ENCODE measurements at places on chromosomes 7 and 10.

GRCh38 chr7:74043523-74043951, 15.6 kb downstream of the ELN start:
- DNase-seq, result no peak

DNA sequence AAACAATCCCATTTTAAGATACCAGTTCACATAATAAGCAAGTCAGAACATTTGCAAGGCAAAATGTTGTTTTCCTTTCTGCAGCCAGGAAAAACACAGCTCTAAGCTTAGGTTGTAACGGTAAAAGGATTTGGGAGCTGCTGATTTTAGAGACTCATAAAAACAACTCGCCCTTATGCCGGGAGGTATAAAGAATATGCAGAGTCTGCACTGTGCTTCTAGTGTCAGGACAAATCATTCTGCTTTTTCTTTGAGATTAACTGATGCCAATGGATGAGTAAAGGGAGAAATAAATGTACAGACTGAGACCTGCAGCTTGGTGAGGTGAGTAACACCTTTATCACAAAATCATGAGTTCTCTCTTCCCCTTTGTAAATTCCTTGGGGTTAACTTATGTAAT, 2.0 kb upstream of the SFR1 start:
- DNase-seq, result no peak

DNA sequence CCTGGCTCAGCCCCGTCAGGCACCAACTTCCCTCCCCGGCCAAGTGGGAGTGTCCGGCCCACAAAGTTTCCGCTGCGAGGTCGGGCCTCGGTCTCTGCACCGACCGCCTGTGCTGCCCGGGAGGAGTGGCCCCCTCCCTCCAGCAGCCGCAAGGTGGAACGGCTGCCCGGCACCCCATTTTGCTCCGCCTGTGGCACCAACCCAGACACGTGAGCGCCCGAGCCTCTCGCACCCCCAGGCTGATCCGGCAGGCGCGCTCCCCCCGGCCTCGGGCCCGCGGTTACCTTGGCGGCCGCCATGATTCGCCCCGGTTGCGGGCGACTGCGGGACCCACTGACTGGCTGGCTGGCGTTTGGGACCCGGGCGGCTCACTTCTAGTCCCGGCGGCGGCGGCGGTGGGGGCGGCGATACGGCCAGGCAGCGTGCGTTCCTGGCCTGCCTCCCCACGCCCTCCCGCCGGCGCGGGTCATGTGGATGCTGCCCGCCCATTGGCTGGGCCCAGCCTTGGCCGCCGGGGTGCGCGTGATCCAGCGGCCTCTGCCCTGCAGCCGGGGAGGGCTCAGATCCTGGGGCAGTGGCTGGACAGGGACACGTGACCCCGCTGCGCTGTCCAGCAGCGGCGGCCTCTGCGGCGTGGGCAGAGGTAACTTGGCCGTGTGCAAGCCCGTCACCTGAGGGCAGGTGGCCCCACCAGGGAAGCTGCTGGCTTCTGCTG, at the start of gene SLC25A13:
TSS of gene SLC25A13 (minus strand) at position 441 of the 715 bp plus-strand sequence. CDS start at position 299, 142 bp downstream.
- peak; percentile 78 for DNase-seq

- no peak for DNase-seq
Measured at GRCh38 chr10:16425449-16425848, 11.4 kb upstream of the PTER start.

GRCh38 chr7:100620239-100620638, 7.9 kb downstream of the MOSPD3 start:
- DNase-seq, result no peak

DNA sequence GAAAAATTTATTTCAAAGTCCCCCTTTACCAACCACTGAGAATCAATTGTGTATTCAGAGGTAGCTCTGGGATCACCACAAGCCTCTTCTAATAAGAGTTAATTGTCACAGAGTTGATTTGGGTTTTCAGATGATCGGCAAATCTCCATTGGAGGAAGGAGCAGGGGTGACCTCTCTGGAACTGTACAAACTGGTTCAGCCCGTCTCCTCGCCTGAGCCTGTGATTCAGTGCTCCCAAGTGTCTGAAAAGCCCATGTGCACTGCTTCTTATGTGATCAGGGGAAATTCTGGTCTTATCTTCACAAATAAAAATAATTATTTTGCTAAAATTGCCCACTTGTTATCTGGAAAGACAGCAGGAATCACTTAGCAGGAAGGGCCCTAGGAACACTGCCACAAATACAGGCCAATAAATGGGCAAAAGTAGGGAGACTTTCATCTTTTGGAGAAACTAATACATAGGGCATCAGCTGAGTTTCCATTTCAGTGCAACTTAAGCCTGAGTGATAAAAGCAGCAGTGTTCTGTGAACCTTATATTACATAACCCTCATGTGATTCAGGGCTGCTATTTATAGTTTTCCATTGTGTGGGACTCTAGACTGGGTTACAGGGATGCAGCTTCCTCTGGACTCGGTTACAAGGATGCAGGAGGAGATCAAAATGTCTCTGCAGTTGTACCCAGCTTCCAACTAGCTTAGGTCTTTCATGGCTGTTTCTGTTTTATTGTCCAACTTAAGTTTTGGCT, 32.3 kb downstream of the CDK1 start:
- DNase-seq, result no peak

DNA sequence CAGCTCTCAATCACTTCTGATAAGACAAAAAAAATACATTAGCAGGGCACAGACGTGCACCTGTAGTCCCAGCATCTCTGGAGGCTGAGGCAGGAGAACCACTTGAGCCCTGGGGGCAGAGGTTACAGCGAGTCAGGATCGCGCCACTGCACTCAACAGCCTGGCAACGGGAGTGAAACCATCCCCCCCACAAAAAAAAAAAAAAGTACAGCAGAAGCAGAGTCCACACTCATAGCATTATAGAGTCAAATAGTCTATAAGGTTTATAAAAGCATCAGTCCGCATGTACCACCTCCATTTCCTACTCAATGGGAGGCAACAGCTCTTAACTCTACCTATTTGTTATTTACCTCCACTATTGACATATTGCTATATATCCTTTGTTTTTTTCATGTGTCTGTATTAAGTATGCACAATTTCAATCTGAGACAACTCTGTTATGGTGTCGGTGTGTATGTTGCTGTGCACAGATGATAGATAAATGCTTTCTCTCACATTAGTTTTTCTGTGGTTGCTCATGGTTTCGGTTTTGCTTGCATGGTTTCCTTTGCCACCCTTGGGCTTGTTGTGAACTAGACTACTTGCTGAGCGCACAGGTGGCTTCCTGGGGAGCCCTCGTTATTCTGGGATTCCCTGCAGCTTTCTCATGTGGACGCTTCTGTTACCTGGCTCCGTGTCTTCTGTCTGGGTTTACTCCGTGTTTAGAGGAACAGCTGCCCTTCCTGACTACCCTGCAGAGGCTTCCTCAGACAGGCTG, 40.4 kb downstream of the PROSER2 start:
- no peak for DNase-seq

GRCh38 chr10:76581506-76582256, 1055.9 kb downstream of the KCNMA1 start:
- DNase-seq, result no peak

DNA sequence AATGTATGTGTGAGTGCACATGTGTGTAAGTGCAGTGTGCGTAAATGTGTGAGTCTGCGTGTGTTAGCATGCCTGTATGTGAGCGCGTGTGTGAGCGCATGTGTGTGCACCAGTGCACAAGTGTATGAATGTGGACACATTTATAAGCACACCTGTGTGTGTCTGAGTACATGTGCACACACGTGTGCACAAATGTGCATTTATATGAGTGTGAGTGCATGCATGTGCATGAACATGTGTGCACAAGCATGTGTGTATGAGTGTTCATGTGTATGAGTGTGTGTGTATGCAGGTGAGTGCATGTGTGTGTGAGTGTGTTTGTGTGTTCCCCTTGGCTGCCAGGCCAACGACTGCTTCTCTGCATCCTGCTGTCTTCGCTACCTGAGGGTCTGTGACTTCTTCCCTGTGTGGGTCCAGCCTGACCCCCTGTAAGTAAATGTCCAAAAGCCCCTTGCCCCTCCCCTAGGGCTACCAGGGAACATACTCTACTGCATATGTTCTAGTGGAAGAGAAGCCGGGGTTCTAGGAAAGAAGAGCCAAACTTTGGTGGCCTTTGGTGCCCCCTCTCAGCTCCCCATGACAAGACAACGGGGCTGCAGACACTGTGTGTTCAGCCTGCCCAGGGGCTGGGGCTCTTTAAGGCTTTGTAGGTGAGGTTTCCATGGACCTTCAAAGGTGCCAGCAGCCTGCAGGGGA, 17.0 kb downstream of the GOLGA7B start:
- DNase-seq, result no peak

GRCh38 chr10:86536294-86536861, 14.8 kb upstream of the WAPL start:
- DNase-seq, result no peak

DNA sequence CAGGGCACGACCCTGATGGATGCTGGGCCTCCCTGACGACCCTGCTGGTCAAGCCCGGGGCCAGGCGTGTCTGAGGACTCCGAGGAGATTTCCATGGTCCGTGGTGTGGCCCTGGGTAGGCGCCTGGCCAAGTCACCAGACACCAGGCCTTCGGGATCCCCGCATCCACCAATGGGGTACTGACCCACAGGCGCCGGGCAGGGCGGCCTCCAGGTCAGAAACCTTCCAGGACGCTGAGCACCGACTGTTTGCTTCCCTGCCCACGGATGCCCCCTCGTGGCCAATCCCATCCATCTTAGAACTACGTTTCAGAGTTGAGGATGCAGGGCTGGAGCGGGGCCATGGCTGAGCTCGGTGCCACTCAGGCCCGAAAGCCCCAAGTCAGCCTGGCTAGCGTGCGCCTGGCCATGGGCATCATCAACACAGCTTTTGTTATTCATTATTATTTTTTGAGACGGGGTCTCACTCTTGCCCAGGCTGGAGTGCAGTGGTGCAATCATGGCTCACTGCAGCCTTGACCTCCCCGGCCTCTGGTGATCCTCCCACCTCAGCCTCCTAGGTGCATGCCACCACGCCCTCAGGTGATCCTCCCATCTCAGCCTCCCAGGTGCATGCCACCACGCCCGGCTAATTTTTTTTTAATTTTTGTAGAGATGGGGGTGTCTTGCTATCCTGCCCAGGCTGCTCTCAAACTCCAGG, 7.1 kb upstream of the AMZ1 start:
- DNase-seq, result peak; percentile 82

DNA sequence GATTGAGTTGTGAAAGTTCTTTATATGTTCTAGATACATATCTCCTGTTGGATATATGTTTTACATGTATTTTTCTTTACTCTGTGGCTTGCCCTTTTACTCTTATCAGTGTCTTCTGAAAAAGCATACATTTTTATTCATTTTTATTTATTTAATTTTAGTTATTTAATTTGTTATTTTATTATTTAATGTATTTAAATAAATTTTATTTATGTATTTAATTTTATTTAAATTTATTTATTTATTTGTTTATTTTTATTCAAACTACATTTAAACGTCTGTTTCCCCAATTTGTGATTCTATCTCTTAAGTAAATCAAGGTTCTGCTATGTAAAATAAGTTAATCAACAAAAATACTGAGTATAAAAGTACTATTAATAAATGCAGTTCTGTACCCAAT, 279.1 kb upstream of the AKR1E2 start:
- no peak for DNase-seq

- no peak for DNase-seq
Measured at GRCh38 chr7:25615003-25615402, 386.7 kb upstream of the NPVF start.

GRCh38 chr7:11750191-11750590, 81.8 kb downstream of the THSD7A start:
- DNase-seq, result no peak

DNA sequence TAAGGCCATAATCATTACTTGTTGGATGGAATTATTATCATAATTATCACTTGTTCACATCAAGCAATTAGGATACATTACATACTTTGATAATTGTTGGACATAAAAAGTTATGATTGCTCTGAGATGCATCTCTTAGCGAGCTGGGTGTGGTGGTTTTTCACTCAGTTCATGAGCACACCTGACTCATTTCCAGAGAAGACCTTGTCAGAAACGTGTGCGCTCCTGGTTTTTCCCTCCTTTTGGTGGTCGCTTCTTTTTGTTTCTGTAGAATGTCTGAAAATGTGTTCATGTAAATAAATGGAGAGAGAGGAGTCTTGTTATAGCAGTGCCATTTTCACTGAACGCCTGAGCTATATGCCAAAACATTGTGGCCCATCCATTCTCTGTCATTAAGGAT, 141.3 kb downstream of the PAXIP1 start:
- DNase-seq, result no peak

DNA sequence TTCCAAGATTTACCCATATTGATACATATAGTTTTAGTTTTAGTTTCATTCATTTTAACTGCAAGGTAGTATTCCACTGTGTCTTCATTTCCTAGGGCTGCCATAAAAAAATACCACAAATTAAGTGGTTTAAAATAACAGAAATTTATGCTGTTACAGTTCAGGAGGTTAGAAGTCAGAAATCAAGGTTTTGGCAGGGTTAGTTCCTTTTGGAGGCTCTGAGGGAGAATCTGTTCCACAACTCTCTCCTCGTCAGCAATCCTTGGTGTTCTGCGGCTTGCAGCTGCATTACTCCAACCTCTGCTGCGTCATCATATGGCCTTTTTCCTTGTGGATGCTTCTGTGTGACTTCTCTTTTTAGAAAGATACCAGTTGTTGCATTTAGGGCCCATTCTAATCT, 176.2 kb downstream of the DNAJC1 start:
- no peak for DNase-seq

GRCh38 chr7:135620980-135621850, 41.1 kb upstream of the STMP1 start:
- DNase-seq, result peak; percentile 51

DNA sequence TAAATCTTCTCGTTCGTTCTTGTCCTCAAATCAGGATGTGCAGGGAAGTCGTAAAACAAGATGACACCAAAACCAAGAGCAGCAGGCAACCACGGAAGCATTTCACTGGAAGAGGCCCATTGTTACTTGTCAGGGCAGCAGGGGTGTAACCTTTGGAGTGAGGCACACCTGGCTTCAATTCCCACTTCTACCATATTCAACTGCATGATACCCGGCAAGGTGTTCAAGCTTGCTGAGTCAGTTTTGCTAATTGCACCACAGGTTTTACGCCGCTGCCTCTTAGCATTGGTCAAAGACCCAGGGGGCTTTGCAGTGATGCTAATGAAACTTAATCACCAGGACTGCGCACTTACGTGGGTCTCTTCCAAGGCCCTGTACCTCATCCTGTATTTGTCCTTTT, 50.0 kb upstream of the PTER start:
- no peak for DNase-seq

DNA sequence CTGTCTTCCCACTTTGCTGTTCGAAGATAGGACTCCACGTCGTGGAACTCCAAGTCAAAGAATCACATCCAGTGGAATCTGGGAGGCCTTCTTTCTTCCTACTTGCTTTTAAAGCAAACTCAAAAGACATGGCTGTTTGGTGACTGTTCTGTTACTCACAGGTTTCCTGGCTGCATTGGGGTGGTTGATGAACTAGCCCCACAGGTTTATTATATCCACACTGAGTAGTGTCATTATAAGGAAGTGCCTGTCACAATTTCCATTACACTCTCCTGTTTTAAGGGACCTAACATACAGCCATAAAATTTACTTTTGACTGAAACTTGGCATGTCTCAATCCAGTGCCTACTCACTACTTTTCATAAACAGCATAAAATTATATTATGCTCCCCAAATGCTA, 287.3 kb upstream of the SP4 start:
- no peak for DNase-seq
